ENCODE measurements at places on chromosomes 13 and 19.

DNA sequence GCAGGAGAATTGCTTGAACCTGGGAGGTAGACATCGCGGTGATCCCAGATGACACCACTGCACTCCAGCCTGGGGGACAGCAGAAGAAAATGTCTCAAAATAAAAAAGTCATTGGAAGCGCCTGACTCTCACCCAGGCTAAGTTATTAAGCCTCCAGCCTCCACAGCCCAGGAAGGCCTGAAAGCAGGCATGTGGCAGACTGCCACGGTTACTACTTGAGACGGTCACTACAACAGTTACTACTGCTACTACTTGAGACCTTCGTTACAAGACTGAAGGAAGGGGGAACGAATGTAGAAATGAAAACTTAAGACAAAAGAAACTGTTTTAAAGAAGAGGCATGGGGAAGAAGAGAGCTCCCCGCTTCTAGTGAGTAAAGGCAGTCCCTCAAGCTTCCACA lies 9.6 kb downstream of the PRR22 start:
- no peak for DNase-seq

DNA sequence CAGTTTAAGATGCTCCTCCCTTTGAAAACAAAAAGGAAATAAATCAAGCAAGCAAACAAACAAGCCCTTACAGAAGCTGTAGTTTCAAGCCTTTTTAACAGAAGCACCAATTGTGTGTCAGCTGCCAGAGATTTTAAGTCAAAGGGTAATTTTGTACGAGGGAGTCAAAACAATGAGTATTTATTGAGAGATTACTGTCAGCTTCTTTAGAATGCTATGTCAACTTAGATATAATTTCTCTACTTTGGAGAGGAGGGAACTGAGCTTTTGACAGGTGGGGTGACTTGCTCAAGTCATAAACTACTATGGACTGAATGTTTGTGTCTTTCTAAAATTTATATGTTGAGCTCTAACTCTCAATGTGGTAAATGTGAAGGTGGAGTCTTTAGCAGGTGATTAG lies 10.5 kb upstream of the CBY2 start:
- DNase-seq, result no peak

- DNase-seq, result peak; percentile 63
Observed at GRCh38 chr19:31099515-31100205, 249.6 kb downstream of the TSHZ3 start.

DNA sequence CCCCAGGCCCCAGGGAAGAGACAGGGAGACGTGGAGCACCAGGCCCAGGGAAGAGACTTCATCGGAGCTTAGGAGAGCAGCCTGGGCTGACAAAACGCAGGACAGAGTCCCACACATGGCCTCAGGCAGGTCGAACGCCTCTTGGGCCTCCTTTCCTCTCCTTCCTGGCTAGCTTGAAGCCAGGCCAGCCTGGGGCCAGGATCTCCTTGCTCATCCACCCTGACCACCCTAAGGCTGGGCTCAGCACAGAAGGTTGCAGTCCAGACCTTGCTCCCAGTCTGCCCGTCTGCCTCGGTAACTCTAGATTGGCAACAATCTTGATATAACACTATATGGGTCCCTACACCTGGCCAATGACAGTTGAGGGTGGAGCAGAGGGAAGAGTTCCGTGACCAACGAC lies 10.1 kb downstream of the PPP6R1 start:
- DNase-seq, result no peak

GRCh38 chr19:4722671-4723594 lies 709 bp downstream of the DPP9 start:
- peak; percentile 13 for DNase-seq

DNA sequence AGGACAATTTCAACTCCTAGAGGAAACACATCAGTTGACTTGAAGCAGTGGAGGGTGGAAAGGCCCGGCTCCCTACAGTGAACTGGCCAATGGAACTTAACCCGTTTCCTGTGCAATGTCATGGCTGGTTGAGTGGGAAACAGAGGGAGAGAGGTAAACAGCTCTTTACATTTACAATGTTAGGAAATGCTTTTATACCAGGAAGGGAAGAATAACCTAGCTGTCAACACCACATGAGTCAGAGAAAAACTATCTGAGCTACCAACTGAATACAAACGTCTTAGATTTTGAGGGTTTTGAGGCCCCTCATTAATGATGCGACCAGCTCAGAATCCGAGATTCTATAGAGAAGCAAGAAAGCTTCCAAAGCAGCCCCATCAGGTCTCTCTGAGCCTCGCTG lies 36.7 kb downstream of the CARD8 start:
- peak; percentile 20 for DNase-seq
